ENCODE measurements at places on chromosomes 12 and 14.

DNA sequence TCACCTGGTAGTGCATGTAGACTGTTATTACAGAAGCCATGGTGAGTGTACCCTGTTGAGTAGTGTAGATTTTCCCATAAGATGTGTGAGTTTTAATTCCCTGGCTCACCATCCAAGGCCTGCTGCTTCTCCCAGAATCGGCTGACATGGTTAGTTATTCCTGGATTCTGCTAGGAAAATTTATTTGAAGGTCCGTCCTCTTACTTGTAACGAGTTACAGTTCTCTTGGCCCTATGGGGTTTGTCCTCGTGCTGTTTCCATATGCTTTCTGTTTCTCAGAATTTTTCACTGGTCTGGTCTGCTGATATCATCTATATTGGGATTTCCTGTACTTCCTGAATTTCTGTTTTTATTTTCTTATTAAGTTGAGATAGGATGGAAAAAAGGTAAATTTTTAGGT is 423.3 kb upstream of the RGS6 start:
- DNase-seq, result no peak

- DNase-seq, result no peak
Observed at GRCh38 chr12:123115409-123116121, 35.3 kb downstream of the PITPNM2 start.

DNA sequence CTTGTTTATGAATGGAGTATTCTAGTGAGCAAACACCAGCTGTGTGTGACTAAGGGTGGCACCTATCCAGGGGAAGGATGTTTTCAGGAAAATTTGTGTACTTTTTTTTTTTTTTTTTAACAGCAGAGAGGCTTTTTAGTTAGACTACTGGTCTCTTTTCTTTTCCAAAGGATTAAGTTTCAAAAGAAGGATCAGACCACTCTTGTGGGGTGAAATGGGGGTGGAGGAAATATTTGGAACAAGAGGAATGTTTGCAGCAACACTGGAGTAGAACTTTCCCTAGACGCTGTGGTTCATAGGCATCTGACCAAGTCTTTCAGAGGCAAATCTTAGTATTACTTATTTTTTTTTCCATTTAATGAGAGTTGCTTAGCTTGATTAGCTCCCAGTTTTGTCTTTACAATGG is 21.1 kb downstream of the NUBPL start:
- DNase-seq, result no peak

GRCh38 chr14:37482428-37482827 is 112.6 kb downstream of the FOXA1 start:
- no peak for DNase-seq
